M059J (cell line): ENCODE measurements at places on chromosomes 3 and 15. TPM values are rescaled to one million over a fixed set of nuclear protein-coding genes. Genes with fewer than 3 reads are reported as not detected.
A peak's percentile ranks its signal among the peaks of the same experiment; 100 is the strongest.

GRCh38 chr3:194003114-194004057 is 132.6 kb upstream of the HES1 start:
- peak; percentile 98 for DNase-seq

DNA sequence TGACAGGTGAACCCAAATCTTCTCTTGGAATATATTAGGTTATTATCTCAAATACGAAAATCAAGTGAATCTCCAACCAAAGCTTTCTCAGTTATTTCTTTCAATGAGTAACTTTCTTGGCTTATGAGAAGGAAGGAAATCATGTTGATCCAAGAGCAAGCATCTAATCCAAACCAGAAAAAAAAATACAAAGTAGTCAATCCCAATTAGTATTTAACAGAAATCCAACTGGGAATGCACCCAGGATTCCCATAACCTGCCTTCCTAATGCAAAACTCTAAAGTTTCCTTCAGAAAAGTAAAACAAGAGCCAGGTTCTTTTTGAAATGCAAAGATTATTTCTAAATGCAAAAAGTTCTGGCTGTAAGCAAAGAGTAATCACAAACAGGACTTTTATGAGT is 289.3 kb downstream of the SHOX2 start:
- no peak for DNase-seq

- peak; percentile 25 for DNase-seq
Measured at GRCh38 chr3:11671648-11672100, 28.0 kb upstream of the VGLL4 start.

DNA sequence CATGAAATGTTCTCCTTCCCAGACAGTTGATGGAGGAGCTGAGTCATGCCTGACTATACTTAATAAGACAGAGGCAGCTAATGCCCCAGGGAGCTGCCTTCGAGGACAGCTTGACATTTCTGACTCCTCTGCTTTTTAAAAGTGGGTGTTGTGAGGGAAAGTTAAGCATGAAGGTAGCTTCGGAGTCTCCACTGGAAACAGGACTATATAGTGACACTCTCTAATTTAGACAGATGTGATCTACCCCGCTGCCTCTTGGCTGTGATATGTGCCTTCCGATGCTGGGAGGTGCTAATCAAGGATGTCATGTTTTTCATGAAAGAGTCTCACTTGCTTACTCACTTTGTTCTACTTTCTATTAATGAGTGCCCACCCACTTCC is 72.7 kb downstream of the IL1RAP start:
- DNase-seq, result peak; percentile 92

DNA sequence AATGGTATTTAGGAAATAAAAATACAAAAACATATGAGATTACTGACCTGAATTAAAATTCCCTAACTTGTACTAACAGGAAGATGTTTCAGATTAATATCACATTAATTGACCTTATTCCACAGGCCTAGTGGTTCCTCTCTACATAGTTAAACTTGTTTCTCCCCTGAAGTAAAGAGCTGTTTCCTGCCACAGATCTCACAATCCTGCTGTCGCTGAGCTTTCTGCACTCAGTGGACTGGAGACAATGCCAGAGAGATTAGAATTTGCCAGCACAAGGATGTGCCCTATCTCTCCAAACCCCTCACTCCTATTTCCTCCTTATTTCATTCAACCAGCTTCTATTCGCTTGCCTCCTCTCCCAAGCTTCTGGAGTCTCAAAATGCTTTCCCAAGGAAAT is 130.6 kb downstream of the CTNNB1 start:
- peak; percentile 3 for DNase-seq

- no peak for DNase-seq
Measured at GRCh38 chr3:197468167-197468566, 87.6 kb downstream of the BDH1 start.

- DNase-seq, result peak; percentile 32
Measured at GRCh38 chr15:63599401-63600000, 2.3 kb downstream of the FBXL22 start.

GRCh38 chr15:30056166-30056565 is 26.6 kb upstream of the GOLGA8J start:
- DNase-seq, result no peak

Gene CFAP91
- total RNA-seq, result 1.6 and 3.3 TPM in 2 replicates

Gene NEK11
- total RNA-seq, result 3.4 and 8.1 TPM in 2 replicates

Gene TJP1
- 18.2 and 45.2 TPM in 2 replicates for total RNA-seq
